ENCODE measurements at places on chromosomes 5 and 9.

- no peak for DNase-seq
These were observed 5.4 kb upstream of the FOXB2 start for GRCh38 chr9:77013932-77014596.

- no peak for DNase-seq
These were observed 6.1 kb upstream of the ERMP1 start for GRCh38 chr9:5838884-5839571.

GRCh38 chr9:99681113-99681512, 140.6 kb upstream of the NR4A3 start:
- no peak for DNase-seq

- peak; percentile 70 for DNase-seq
These were observed 70.4 kb upstream of the CTSV start for GRCh38 chr9:97109194-97109811.
